Inflammatory macrophage treated with lipopolysaccharide for 4 hours (primary cell): ENCODE measurements at places on chromosomes 5 and 9.
A peak's percentile ranks its signal among the peaks of the same experiment; 100 is the strongest.

- DNase-seq = no peak
Observed at GRCh38 chr9:126406075-126406667, 79.5 kb downstream of the MVB12B start.

DNA sequence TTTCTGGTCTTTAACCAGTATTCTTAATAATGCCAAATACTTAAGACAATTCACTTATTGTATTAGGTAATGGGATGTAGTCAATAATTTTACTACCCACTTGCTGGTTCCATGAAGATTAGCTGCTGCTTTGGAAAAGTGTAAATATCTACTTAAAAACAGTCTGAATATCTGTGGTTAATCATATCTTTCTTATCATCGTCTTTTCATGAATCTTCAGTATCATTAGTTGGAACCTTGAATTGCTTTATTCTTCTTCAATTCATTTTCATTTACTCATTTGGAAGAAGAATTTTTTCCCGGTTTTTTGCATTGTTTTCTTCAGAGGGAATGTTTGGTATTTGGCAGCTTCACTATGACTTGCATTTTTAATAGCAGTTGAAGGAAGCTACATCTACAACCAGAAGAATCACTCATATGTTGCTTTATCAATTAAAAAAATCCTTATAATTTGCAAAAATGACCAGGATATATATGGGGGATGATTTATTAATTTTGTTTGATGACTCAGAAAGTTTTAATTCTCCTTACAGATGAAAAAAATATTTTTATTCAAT, 1398.3 kb upstream of the CDH6 start:
- no peak for DNase-seq

DNA sequence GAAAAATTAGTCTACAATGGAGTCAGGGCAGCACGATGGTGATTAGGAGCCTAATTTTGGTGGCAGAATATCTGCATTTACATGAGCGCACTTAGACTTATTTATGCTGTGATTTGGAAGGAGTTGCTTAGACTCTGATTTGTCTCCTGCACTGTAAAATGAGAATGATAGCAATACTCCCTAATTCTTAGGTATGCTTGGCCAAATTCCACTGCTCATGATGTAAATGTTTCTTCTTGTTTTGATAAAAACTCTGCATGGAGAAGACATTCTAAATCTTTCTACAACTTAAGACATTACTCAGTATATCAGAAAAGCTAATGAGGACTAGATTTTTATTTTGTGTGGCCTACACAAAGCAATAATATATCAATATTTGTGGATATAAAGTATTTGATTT, 205.4 kb downstream of the CDH18 start:
- DNase-seq = no peak

GRCh38 chr5:8650186-8650585, 781.2 kb downstream of the MTRR start:
- no peak for DNase-seq

- DNase-seq = peak; percentile 61
Observed at GRCh38 chr5:17132444-17133083, 84.9 kb upstream of the BASP1 start.

- DNase-seq = peak; percentile 52
Observed at GRCh38 chr5:54799645-54800044, 185.7 kb downstream of the ESM1 start.

DNA sequence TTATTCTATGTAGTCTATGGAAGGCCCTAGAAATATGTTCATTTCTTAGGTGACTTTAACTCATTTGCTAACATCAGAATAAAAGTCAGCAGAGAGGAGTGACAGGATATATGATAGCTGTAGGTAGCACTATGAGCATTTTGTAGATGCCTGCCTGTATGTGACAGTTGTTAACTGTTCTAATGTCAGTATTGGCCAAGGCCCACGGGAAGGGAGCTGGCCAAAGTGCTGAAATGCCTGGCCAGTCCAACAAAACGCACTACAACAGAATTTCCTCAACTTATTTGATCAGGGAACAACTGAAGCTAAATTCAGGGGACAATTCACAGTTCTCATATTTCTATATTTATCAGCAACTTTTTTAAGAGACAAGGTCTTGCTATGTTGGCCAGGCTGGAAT, 20.8 kb downstream of the SV2C start:
- peak; percentile 25 for DNase-seq

- DNase-seq = no peak
Observed at GRCh38 chr5:112216140-112216539, 202.9 kb downstream of the EPB41L4A start.

GRCh38 chr9:33637881-33638280, 113.8 kb downstream of the ANKRD18B start:
- DNase-seq = no peak

DNA sequence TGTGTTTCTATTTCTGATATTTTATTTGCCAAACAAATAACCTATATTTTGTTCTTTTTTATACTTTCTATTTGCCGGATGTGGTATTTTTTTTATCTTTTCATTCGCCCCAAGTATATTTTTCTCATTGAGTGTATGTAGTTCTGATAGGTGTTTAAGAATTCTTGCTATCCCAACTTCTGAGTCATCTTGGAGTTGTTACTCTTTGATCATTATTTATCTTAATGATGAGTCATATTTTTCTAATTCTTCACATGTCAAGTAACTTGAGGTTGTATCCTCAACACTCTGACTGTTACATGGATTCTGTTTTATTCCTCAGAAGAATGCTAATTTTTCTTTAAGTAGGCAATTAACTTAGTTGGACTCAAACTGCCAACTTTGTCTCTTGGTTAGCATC, 498.1 kb downstream of the TLE1 start:
- DNase-seq = no peak

DNA sequence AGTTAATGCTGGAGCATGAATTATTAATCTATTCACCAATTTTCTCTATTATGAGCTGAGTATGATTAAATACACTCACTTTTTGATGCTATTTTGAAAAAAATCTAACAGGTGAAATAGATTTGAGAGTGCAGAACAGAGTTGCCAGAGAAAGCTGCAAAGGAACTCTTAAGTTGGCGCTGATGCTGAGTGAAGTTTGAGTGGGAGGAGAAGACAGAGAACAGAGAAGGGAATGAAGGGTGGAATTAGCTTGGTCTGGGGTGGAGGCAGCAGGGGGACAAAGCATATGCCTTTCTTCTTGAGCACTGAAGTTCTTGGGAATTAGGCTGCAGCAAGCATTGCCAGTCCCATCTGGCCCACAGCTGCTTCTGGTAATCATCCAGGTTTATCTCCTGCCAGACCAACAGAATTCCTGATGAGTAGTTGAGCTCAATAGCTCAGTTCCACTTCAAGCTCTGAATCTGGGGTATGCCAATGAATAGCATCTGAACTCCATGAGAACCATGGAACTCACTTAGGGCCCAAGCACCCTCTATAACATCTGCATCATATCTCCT, 290.1 kb downstream of the HINT1 start:
- DNase-seq = no peak

- no peak for DNase-seq
Observed at GRCh38 chr9:76996700-76997099, 22.8 kb upstream of the FOXB2 start.

- DNase-seq = no peak
Observed at GRCh38 chr5:97877588-97877987, 694.5 kb upstream of the RIOK2 start.

- no peak for DNase-seq
Observed at GRCh38 chr5:129912601-129913255, 8.5 kb downstream of the CHSY3 start.

DNA sequence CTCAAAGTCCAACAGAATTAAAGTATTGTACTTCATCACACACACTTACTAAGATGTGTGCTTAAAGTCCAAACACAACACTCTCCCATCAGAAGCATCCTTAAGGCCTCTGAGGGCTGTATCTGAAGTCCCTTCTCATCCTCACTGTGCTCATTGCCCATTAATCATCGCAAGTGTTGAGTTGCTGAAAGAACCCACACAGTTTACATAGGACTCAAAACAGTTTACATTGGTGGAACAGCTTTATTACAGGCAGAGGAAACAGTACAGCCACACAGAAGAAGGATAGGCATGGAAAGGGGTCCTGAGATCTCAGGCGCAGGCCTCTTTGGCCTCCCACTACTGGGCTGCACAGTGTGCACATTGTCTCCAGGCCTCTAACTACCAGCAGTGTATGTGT, 113.4 kb downstream of the CMYA5 start:
- no peak for DNase-seq

DNA sequence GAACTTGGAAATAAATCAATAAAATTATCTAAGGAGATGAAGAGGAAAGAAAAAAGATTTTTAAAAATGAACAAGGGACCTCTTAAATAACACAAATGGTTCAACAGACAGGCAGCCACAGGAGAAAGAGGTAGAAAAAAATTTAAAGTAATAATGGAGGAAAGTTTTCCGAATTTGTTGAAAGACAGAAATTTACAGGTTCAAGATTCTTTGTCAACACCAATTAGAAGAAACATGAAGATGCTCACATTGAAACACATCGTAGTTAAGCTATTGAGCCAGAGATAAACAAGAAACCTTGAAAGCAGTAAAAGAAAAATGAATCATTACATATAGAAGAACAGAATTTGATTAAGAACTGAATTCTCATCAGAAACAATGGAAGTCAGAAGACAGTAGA, 68.7 kb upstream of the OSMR start:
- no peak for DNase-seq

GRCh38 chr5:137075163-137075970, 423.8 kb downstream of the SPOCK1 start:
- DNase-seq = peak; percentile 2

DNA sequence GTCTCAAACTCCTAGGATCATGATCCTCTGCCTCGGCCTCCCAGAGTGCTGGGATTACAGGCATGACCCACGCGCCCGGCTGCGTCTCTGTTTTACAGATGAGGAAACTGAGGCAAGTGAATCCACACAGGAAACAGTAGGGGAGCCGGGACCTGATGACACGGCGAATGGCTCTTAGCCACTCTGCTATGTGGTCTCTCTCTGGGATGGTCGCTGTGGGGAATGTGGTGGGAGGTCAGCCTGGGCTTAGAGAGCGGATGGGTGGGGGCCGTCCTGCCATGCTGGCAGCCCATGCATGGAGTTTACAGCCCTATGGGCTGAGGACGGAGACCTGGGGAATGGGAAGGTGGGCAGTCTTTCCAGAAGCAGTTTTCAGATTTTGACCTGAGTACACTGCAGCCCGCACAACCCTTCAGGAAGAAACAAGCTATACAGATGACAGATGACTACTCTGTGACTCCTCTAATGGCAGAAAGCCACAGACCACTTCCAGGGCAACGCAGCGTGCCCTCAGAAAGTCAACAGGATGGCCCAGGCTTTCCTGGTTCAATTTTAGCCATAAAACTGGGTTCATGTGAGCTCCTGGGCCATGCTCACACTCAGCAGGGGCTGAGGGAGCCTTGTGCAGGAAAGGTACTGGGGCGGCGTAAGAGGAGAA, 136.1 kb upstream of the RAPGEF1 start:
- no peak for DNase-seq

DNA sequence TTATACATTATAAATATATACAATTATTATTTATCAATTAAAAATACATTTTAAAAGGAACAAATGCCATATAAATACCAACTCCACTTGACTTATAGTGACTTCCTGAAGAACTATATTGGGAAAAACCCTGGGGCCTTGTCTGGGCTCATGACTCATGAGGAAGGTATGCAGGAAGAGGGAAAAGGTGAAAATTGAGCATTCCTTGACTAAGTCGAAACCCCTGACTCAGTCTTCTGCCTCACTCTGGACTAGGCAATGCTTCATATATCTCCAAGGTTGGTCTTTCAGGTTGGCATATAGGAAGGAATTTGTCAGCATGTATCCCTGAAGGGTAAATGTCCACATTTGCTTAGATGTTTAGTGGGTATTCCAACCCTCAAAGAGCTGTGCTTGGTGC, 78.5 kb downstream of the SH3TC2 start:
- no peak for DNase-seq

DNA sequence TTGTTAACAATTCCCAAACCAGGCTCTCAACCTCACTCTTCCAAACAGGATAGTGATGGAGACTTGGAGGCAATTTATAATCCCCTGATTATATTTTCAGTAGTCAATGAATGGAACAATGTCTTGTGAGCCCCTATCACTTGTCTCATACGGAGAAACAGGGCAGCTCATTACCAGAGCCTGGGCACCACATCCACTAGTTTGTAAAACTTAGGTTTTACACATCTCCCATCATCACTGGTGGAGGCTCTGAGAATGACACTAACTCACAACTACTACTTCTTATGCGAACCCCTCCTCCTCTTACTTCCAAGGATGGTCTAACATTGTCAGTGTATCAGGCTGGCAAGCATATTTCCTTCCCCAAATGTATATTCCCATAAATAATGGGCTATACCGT, 253.7 kb downstream of the EPB41L4A start:
- no peak for DNase-seq

- peak; percentile 64 for DNase-seq
Observed at GRCh38 chr5:71887680-71888079, 168.6 kb downstream of the CARTPT start.

- DNase-seq = no peak
Observed at GRCh38 chr9:121454972-121455371, 44.7 kb downstream of the GGTA1 start.

DNA sequence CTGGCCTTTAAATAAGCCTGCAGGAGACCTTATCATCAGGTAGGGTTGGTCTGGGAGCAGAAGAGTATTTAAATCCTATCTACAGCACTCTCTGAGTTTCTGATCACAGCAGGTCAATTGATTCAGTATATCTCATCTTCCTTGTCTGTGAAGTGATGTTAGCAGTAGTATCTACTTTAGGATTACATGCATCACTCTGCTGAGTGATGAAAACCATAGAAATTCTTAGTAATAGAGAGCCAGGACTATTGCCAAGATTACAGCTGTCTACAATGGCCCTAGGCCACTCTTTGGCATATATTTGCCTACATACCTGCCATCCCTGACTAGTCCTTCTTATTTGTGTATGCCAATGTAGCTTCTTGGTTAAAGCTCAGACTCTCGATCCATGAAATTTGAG, 183.8 kb downstream of the ASTN2 start:
- no peak for DNase-seq

DNA sequence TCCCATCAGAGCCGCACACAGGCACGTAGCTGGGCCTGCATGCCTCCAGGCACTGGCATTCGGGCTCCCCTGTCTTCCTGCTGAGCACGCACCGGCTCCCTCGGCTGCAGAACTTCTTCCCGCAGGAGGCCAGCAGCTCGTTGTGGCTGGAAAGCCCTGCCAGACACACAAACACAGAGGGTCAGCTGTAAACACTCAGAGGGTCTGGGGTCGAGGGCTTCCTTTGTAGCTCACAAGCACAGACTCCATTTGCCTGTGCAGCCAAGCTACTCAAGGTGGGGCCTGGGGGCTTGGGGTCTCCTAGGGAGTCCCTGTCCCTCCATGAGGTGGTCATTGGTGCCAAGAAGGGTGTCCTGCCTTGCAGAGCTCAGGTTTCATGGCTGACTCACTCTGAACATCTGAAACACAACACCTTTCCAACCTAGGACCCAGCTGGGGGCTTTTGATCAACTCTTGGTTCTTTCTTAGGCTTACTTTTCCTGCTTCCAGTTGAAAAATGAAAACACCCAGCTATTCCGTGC, 211.4 kb downstream of the FSTL4 start:
- DNase-seq = no peak

DNA sequence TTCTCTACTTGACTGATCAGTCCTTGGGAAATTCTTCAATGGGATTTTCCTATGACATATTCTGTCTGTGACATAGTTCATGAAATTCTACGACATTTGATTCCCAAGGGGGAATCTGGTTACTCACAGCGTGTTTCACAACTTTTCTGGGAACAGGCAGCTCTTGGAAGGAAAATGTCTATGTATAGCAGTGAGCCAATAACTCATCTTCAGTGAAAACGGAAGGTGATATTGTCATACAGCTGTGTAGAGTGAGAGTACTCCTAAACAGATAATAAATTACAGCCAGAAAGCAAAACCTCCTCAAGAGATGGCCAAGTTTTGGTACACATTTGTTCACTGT, 91.4 kb downstream of the C9orf152 start:
- peak; percentile 90 for DNase-seq
